ENCODE measurements at places on chromosomes 1 and 21.

DNA sequence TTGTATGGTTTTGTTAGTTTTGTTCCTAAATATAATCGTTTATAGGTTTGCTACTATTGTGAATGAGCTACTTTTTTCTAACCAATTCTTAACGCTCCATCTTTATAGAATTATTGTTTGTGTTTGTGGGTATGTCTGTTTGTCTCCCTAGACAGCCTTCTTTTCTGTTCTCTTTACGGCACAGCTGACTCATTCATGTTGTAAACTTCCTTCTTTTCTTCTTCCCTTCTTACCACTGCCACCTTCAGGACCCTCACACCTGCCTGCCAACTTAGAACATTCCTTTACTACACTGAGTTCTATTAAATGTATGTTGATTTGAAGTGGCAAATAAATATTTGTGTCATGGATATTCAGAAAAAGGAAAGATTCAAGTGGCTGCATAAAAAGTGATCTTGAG is 29.1 kb downstream of the AK5 start:
- DNase-seq: no peak

DNA sequence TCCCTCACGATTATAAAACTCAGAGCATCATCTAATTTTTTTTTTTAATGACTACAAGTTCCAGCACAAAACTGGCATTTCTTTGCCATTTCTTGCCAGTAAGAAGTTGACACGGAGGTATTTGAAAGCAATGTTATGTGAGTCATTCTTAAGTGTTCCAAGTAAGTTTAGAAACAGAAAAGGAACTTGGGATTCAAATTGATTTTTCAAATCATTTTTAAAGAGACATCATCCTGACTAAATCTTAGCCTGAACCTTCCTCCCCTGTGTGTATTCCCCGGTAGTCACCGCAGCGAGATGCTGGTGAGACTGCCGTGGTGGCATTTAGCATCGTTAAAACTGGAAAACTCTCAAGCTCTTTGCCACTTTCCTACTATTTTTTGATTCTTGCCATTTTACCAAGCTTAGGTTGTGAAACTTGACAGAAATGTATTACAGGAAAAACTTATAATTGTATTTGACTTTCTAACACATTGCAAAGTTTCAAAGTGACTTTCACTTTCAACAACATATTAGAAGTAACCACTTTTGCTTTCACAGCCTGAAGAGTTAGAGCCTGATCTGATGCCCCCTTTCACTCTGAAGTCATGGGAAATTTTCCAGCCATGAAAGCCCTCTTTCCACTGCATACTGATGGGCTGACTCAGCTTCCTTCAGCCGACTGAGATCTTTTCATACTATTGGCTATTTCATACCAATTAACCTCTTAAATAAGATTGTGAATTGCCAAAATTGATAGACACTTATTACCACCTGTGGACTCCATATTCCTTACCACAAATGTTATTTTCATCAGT is 61.4 kb downstream of the OLFML2B start:
- no peak for DNase-seq

- DNase-seq: no peak
Observed at GRCh38 chr1:2610036-2610959, 22.5 kb downstream of the MMEL1 start.

GRCh38 chr1:88327391-88328267 is 356.4 kb upstream of the PKN2 start:
- DNase-seq: no peak

GRCh38 chr1:224739997-224740684 is 124.0 kb downstream of the CNIH3 start:
- no peak for DNase-seq

DNA sequence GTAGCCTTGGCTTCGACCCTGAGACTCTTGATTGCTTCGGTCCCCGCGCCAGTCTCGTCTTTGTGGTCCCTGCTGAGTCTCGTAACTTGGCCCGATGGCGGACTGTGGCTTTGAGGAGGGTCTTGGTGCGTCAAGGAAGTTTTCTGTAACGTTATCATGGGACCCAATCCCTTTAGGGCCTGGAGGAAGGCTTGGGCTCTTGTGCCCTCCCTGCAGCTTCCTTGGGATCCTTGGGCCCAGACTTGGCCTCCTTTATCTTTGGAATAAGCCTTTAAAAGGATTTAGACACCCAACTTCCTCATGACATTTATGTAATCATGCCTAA is 371 bp downstream of the ZMPSTE24 start:
- DNase-seq: peak; percentile 89

GRCh38 chr1:182229921-182230491 is 161.6 kb downstream of the GLUL start:
- peak; percentile 82 for DNase-seq

- DNase-seq: no peak
Observed at GRCh38 chr1:201842472-201843027, 13.6 kb downstream of the IPO9 start.

- DNase-seq: peak; percentile 7
Observed at GRCh38 chr1:32500387-32501209, 35.7 kb downstream of the ZBTB8B start.

DNA sequence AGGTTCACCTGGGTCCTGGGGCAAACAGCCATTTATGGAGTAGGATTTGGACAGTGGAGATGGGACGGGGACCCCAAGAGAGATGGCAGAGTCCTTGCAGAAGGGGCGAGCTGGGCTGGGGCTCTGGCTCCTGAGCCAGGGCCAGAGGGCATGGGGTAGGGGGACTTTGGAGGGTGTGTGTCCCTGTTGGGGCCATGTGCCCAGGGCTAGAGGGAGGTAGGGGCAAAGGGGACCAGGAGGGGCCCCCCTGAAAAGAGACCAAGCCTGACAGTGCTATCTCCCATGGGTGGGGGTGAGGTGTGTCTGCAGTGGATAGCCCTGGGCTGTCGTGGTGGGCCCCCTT is 92.3 kb downstream of the TRIM11 start:
- DNase-seq: no peak

Data from NCI-H748 treated with DMSO at 0.1 percent for 48 hours (cell line).